ENCODE measurements at places on chromosomes 7 and 10.

DNA sequence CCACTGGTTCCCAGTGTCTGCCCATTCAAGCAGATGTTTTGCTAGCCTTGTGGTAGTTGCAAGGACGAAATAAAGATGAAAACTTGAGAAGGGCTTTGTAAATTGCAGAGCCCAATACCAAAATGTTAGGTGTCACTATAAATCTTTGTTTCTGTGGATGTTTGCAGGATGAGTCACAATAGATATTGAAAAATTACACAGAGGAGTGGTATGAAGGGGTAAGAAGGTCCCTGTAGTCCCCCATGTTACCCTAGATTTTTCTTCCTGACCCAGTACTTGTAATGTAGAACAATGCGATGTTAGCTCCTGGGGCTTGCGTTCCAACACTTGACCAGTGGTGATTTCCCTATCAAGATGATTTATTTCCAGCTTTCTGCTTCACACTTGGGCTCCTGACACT is 102.6 kb upstream of the LYZL1 start:
- H3K36me3 ChIP-seq: no peaks in the 10 kb centered on the region
- no peak for DNase-seq
- no peak overlapping the region for H3K27ac ChIP-seq
- peaks cover 2% of the 10 kb centered on the region for H3K27me3 ChIP-seq

DNA sequence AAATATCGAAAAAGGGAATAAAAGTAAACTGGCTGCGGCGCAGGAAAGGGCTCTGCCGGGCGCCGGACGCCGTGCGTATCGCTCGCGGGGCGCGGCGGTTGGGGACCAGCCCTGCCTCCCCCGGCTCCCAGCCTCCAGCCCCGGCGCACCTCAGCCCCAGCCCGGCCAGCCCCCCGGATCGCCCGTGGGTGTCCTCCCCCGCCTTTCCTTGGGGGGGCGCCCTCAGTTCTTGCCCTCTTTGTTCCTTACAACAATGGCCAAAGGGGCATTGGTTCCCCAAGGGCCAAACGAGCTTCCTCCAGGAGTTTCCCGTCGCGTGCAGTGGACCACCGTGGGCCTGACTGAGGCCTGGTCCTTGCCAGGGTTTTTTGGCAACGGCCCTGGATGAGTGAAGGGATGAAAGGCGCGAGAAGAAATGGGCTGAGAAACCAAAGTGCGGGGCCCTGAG is 1.2 kb downstream of the MACROH2A2 start:
- no peaks in the 10 kb centered on the region for H3K36me3 ChIP-seq
- H3K4me1 ChIP-seq: peaks cover 40% of the 10 kb centered on the region
- H3K27me3 ChIP-seq: no peaks in the 10 kb centered on the region
- peak; percentile 57 for DNase-seq

DNA sequence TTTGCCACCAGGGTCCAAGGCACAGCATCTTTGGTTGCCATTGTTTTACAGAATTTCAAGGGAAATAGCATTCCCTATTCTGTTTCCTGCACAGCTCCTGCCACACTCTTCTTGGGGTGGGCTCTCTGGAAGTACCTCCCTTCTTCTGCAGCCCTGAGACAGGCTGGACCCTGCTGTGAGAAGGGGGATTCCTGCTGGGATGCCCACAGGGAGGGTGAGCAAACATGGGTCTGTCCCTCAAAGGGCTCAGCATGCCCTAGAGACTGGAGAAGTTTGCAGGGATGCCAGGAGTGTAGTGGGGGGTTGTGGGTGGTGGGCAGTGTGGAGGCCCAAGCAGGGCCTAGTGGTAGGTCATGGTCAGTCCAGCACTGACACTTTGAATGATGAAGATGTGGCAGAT is 222.2 kb upstream of the GPR26 start:
- H3K4me1 ChIP-seq: no peaks in the 10 kb centered on the region
- H3K4me3 ChIP-seq: no peak overlapping the region
- peaks cover 3% of the 10 kb centered on the region for H3K27me3 ChIP-seq

- no peak overlapping the region for H3K4me3 ChIP-seq
- no peaks in the 10 kb centered on the region for H3K36me3 ChIP-seq
- no peaks in the 10 kb centered on the region for H3K4me1 ChIP-seq
- DNase-seq: no peak
- H3K27ac ChIP-seq: no peak overlapping the region
Observed at GRCh38 chr7:94333810-94334209, 60.9 kb upstream of the COL1A2 start.

DNA sequence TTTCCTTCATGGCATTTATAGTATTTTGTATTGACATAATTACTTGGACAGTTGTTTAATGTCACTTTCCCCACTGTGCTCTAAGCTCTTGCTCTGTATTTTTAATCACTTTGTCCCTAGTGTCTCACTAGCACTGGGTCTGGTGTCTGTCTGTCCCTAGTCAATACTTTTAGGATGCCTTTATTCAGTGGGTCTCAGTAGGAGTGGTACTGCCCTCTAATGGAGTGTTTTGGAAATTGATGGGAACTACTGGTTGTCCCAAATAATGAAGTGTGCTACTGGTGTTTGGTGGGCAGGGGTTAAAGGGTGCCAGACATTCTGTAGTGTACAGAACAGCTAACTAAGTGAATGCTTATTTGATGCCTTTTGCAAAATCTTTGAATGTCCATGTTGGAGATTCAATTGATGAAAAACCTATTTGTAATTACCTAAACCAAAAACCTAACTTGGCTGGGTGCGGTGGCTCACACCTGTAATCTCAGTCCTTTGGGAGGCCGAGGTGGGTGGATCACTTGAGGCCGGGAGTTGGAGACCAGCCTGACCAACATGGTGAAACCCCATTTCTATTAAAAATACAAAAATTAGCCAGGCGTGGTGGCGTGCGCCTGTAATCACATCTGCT is 33.3 kb downstream of the CDK14 start:
- H3K4me3 ChIP-seq: no peak overlapping the region
- no peak for DNase-seq
- peaks cover 10% of the 10 kb centered on the region for H3K36me3 ChIP-seq
- H3K27me3 ChIP-seq: no peaks in the 10 kb centered on the region
- H3K4me1 ChIP-seq: peaks cover 15% of the 10 kb centered on the region
- no peak overlapping the region for H3K27ac ChIP-seq

DNA sequence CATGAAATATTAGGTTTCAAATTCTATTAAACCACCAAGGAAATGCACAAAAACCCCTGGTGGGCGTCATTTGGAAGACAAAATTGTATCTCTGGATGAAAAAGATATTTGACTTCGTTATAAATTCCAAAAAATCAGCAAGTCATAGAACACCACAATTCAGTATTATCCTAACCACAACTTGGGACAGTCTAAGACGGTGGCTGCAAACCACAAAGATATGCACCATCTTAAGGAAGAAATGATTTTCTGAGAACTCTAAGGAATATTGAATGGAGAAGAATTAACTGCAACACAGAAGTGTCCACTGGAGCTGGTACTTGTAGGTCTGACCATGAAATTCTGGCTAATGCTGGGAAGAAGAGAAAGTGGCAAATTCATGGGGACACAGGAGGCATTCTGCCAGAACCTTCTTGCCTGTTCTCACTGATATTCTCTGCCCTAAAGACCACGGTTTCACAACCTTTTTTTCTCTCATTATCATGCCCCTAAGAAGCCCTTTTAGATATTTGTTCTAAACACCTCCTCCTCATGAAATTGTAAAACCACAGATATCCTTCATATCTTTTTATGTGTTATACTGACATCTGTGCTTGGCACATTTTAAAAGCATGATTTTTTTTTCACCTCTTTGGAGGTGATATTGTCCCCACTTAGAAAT is 92.9 kb downstream of the SFMBT2 start:
- no peaks in the 10 kb centered on the region for H3K4me1 ChIP-seq
- DNase-seq: no peak
- no peak overlapping the region for H3K27ac ChIP-seq
- H3K4me3 ChIP-seq: no peak overlapping the region

DNA sequence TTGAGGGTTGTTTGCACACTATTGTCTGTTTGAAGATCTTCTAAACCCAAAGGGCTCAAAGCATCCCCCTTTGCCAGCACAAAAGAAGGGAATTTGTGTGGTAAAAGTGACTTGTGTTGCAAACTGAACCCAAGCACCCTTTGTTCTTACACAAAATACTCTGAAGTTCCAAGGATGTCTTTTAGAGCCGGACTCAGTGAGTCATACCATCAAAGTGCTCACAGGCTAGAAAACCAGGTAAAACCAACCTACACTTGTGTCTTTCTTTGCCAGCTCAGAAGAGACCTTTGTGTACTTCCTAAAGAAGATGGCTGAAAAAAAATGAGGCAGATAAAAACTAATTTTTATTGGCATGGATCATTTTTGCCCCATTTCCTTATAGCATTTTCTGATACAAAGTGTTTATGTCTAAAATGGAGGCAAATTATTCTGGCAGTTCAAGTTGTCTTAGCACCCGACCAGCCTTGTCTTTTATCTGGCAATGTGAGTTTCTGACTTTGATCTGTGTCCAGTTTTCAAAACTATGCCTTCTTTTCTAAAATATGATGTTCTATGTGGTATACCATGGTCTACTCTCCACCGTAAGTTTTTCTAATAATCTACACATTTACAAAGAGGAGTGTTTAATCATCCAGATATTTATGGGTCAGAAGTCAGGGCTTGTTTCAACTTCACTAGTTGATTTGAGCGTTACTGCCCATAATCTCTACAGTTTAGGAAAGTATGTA is 128.4 kb upstream of the FZD1 start:
- H3K4me1 ChIP-seq: peaks cover 17% of the 10 kb centered on the region
- H3K27ac ChIP-seq: no peak overlapping the region
- DNase-seq: no peak
- no peak overlapping the region for H3K4me3 ChIP-seq

GRCh38 chr7:461453-462172 is 58.0 kb downstream of the PDGFA start:
- H3K4me1 ChIP-seq: peaks cover 6% of the 10 kb centered on the region
- no peak for DNase-seq
- no peaks in the 10 kb centered on the region for H3K36me3 ChIP-seq
- H3K27ac ChIP-seq: no peak overlapping the region
- no peaks in the 10 kb centered on the region for H3K27me3 ChIP-seq

- H3K27ac ChIP-seq: no peak overlapping the region
- DNase-seq: no peak
- peaks cover 5% of the 10 kb centered on the region for H3K4me1 ChIP-seq
- H3K36me3 ChIP-seq: no peaks in the 10 kb centered on the region
- H3K27me3 ChIP-seq: no peaks in the 10 kb centered on the region
Observed at GRCh38 chr7:17512181-17512675, 213.8 kb downstream of the AHR start.

DNA sequence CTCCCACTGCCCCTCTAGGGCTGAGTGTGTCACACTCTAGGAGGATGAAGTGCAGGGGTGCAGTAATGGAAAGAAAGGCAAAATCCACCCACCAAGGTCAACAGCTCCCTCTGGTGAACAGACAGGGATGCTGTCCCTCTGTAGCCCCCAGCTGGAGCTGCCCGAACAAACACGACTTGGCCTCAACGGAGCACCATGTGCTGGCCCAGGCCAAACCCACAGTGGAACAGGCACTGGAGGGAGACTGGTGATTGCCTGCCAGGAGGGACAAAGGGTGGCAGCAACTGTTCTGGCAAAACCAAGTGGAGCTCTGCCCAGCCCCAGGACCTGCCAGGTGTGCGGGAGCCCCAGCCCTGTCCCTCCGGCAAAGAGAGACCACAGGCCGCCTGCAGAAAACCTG is 20.7 kb downstream of the PDIA4 start:
- H3K27me3 ChIP-seq: no peaks in the 10 kb centered on the region
- no peaks in the 10 kb centered on the region for H3K4me1 ChIP-seq

- no peaks in the 10 kb centered on the region for H3K36me3 ChIP-seq
- no peak overlapping the region for H3K27ac ChIP-seq
- DNase-seq: no peak
Observed at GRCh38 chr7:106050002-106050745, 61.9 kb downstream of the SYPL1 start.

DNA sequence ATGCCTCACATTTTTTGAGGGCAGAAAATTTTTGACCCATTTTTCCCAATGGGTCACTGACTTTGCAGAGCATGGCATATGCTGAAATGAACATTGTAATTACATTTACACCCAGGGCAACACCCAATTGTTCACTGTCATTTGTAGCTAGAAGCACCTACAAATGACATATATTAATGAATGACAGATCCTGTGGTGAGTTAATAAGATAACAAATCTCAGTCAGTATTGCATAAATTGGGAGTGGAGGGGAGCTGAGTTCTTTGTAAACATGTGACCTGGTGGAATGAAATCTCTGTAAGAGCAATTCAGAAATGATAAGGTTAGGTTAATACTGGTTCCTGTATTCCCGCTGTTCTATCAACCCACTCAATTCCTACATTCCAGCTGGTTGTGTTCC is 255.1 kb upstream of the LRRN3 start:
- no peaks in the 10 kb centered on the region for H3K27me3 ChIP-seq
- no peaks in the 10 kb centered on the region for H3K36me3 ChIP-seq
- no peaks in the 10 kb centered on the region for H3K4me1 ChIP-seq
- DNase-seq: no peak
- no peak overlapping the region for H3K27ac ChIP-seq
- H3K4me3 ChIP-seq: no peak overlapping the region

- DNase-seq: peak; percentile 12
- peak overlapping the region; percentile 96 for H3K27ac ChIP-seq
- H3K4me3 ChIP-seq: peak overlapping the region; percentile 94
- no peaks in the 10 kb centered on the region for H3K27me3 ChIP-seq
Observed at GRCh38 chr10:59905731-59906416, 482 bp downstream of the CCDC6 start.

DNA sequence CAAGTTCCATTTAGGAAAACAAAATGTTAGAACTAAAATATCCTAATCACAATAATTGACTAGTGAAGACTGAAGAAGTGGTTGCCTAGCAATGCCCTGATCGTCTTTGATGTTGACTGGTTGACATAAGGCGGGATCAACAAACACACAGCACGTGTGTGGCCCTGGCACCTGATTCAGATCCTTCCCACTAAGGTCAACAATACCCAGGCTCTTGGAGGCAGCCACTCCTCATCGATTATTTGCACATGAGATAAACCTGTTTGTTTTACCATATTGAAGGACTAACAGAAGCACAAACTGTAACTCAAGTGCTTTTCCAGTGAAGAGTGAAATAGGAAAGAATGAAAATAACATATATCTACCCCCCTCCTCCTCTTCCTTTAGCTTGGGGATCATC is 15.6 kb downstream of the FANK1 start:
- H3K4me3 ChIP-seq: no peak overlapping the region

- no peak for DNase-seq
- H3K4me3 ChIP-seq: no peak overlapping the region
- H3K27ac ChIP-seq: no peak overlapping the region
Observed at GRCh38 chr10:58742141-58742540, 229.5 kb downstream of the BICC1 start.

GRCh38 chr7:158613481-158613880 is 25.9 kb upstream of the PTPRN2 start:
- H3K36me3 ChIP-seq: peaks cover 2% of the 10 kb centered on the region
- H3K27me3 ChIP-seq: no peaks in the 10 kb centered on the region
- H3K4me1 ChIP-seq: no peaks in the 10 kb centered on the region
- DNase-seq: no peak
- no peak overlapping the region for H3K4me3 ChIP-seq

Measured in progenitor cell of endocrine pancreas (in vitro differentiated cells).